Stimulated activated CD4-positive, alpha-beta T cell treated with anti-CD3 and anti-CD28 coated beads, Interleukin-1b, Interleukin-23, amount 100 ng/mL, for 4 hours (primary cell): ENCODE measurements at places on chromosomes 7 and 10.

GRCh38 chr7:49894543-49894942 lies 121.1 kb downstream of the VWC2 start:
- no peak for DNase-seq

GRCh38 chr7:1257221-1257620 lies 24.5 kb downstream of the UNCX start:
- DNase-seq, result no peak

DNA sequence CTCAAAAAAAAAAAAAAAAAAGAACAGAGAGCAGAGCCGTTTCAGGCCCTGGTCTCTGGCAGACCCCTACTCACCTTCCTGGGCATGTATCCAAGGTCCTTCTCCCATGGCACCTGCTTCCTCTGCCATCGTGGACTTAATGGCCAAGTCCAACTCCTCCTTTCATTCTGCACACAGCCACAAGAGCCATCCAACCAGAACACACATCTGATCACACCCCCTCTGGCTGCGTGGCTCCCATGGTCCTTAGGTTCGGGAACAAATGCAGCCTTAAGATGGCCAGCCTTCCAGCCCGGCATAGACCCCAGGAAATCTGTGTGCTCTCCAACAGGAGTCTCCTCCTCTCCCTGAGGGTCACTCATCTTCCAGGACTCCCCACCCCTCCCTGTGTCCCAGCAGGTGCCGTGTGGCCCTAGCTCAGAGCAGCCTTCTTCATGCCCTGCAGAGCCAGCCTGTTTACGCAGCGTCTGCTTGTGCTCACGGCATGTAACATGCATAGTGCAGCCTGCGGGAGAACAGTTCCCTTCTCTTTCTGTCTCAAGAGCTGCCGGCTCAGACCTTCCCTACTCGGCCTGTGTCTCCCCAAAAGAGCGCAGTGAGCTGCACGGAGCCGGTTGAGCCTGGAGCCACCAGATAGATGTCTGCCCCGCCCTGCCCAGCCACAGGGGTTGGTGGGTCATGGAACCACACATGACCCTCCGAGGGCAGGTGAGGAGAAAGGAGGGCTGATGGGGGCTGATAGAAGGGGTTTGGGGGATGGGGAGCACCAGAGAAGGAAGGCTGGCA lies 157.3 kb downstream of the NRF1 start:
- DNase-seq, result no peak

- no peak for DNase-seq
These were observed 115.0 kb downstream of the PLXDC2 start for GRCh38 chr10:19930936-19931893.

DNA sequence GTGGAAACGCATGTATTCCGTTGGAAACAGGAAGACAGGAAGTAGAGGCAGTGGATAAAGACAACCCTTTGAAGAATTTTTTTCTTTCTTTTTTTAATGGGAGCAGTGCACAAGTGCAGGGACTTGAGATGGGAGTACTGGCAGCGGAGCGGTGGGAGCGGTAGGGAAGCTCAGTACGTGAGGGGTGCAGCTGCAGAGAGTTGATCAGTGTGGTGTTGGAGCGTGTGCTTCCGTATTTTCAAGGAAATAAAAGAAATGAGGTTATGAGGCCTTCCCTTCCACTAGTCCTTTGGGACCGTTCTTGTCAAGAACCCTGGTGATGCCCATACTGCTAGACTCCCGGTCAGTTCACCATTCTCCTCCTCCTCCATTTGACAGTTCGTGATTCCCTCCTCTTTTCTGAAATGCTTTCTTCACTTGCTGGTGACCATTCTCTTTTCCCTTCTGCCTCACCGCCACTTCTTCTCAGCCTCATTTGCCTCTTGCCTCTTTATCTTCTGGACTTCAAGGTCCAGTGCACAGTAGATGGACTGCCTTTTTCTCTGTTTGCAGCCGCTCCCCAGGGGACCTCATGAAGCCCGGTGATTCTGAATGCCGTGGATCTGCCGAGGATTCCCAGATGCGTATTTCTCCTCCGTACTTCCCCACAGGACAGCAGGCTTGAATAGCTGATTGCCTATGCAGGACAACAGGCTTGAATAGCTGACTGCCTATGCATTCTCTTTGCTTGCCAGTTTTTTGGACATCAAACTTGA lies 39.1 kb upstream of the TMEM236 start:
- no peak for DNase-seq
